Urinary bladder (tissue), 4 donors: ENCODE measurements at places on chromosomes 6 and 20. TPM values are rescaled to one million over a fixed set of nuclear protein-coding genes. Genes with fewer than 3 reads are reported as not detected.

ZBTB46 gene
- 6.7 TPM for polyA plus RNA-seq

DNA sequence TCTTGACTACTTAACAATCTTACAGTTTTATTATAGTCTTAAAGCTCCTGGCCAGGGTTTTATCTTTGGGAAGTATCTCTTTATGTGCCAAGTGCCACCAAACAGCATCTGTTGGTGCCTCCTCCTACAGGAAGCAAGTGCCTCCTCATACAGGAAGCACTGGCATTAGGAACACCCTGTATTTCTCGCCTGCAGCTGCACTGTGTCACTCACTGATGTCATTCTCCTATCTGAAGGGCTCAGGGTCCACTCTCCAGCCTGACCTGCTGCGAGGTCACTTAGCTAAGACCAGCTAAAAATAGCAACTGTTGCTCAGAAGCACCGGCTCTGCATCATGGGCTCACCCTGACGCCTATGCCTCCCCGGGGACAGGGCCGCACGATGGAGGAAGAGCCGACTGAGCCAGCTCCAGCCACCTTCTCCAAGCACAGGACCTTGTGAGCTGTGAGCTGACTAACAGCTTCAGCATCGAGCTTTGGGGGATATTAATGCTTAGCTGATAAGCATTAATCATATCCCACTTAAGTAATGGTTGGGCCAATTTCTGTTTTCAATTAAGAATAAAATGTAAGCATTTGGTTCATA is 66.3 kb upstream of the CD93 start:
- no peak for DNase-seq

- DNase-seq: no peak
These were observed 3.2 kb downstream of the GNAS-AS1 start for GRCh38 chr20:58847463-58847862.

- no peak for DNase-seq
These were observed 103.4 kb upstream of the STMND1 start for GRCh38 chr6:16998461-16998860.

DNA sequence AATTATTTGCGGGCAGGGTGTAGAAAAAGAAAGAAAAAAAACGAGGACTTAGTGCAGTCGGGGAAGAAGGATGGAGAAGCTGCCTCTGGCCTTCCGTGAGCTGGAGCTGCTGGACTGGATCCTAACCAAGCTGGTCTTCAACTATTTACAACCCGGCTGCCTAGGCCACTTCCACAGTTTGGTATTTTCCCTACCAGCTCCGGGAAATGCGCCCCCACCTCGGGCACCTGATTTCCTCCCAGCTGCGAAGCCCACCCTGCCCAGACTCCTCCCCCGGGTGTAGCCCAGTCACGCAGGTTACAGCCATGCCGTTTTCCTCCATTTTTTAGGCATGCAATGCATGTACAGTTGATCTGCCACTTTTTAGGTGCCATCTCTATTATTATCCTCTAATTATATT is 21.2 kb downstream of the THEMIS start:
- DNase-seq: no peak

BTNL2 gene
- not detected for polyA plus RNA-seq

NELFE gene
- 53.6 TPM for polyA plus RNA-seq

DNA sequence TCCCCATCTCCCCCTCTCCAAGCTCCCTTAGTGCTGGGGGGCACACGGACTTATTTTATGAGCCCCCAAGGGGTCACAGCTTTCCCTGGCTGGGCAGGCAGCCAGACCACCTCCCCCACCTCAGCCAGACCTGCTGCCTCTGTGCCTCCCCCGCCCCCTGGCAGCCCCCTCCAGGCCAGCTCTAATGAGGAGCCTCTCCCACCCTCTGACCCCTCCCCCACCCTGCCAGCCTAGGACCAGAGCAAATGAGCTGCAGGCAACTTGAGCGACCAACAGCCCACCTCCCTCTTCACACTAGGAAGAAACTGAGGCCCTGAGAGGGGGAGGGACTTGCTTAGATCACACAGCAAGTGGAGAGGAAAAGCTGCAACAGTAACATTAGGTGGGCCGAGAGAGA is 1.9 kb downstream of the GDF5 start:
- no peak for DNase-seq

DNA sequence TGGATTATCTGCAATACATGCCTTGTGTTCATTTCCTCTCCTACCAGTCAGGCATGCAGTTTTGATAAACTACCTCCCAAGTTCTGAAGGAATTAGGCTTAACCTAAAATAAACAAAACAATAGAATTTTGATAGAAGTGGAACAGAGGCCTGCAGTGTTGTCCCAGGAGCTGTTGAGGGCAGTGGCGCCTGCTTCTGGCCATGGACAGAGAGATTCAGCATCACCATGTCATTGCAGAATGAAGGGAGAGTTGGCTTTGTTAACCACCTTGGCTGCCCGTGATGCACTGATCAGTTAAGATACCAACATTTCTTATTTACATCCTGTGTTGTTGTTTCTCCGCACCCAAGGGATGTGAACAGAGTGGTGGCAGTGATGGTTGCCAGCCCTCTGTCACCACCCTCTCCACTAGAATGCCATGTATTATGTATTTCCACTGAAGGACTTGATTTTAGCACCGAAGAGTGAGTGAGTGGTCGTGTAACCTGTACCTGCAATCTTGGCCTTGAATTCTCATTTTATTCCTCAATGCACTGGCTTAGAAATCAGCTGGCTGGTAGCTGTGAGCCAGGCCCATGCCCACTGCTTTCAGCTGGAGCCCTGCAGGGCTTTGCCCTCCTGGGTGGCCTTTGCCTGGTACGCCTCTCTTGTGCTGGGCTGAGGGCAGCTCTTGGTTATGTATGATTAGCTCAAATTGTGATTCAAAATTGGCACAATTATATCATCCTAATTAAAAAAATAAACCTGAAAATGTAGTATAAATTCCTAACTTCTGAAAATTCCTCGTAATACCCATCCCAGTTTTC is 56.5 kb downstream of the SHLD1 start:
- DNase-seq: no peak

DNA sequence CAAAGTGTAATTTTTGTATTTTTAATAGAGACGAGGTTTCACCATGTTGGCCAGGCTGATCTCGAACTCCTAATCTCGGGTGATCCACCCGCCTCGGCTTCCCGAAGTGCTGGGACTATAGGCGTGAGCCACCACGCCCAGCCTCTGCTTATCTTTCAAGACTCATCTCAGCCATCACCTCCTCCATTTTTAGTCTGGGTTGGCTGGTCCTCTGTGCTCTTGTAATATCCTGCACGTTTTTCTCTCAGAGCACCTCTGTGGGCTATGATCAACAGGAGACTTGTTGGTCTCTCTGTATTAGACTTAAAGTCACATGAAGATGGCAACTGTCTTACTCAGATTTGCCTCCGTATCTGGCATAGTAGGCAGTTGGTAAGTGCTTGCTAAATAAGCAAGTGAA is 7.6 kb downstream of the NOTCH4 start:
- DNase-seq: no peak

- no peak for DNase-seq
These were observed 35.7 kb downstream of the CDH26 start for GRCh38 chr20:59993736-59994430.

LRRC1 gene
- 8.3 TPM for polyA plus RNA-seq

DNA sequence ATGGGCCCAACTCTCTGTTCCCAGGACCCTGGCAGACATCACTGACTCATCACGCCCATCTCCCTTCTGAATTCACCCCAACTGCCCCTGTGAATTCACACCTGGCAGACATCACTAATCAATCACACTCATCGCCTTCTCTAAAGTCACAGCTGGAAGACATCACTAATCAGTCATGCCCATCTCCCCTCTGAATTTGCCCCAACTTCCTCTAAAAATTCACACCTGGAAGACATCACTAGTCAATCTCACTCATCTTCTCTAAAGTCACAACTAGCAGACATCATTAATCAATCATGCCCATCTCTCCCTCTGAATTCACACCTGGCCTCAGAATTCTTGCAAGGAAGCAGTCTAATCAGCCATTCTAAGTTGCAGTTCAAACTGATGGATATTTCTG is 111.1 kb downstream of the FOXA2 start:
- no peak for DNase-seq

GRCh38 chr6:45922728-45923351 is 92.8 kb downstream of the CLIC5 start:
- DNase-seq: peak; percentile 70
